Activated CD8-positive, alpha-beta memory T cell treated with anti-CD3 and anti-CD28 coated beads for 1 hour (primary cell): ENCODE measurements at places on chromosomes 5 and 9.

- DNase-seq, result no peak
Observed at GRCh38 chr9:96514800-96515158, 64.8 kb downstream of the HABP4 start.

GRCh38 chr5:140658870-140659269 is 5.8 kb upstream of the WDR55 start:
- DNase-seq, result no peak

DNA sequence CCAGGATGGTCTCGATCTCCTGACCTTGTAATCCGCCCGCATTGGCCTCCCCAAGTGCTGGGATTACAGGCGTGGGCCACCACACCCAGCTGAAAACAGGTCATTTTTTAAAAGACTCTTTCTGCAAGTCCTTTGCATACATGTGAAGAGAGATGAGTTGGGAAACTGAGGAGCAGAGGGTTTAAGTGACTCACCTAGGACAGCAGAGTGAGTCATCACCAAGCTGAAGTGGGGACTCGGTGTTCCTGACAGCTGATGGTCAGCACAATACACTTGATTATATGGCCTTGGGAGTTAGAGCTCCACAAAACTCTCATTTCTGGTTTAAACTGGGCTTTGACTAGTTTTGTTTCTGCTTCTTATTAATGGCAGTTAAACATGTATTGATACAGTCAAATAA is 38.1 kb upstream of the SSBP2 start:
- DNase-seq, result no peak

DNA sequence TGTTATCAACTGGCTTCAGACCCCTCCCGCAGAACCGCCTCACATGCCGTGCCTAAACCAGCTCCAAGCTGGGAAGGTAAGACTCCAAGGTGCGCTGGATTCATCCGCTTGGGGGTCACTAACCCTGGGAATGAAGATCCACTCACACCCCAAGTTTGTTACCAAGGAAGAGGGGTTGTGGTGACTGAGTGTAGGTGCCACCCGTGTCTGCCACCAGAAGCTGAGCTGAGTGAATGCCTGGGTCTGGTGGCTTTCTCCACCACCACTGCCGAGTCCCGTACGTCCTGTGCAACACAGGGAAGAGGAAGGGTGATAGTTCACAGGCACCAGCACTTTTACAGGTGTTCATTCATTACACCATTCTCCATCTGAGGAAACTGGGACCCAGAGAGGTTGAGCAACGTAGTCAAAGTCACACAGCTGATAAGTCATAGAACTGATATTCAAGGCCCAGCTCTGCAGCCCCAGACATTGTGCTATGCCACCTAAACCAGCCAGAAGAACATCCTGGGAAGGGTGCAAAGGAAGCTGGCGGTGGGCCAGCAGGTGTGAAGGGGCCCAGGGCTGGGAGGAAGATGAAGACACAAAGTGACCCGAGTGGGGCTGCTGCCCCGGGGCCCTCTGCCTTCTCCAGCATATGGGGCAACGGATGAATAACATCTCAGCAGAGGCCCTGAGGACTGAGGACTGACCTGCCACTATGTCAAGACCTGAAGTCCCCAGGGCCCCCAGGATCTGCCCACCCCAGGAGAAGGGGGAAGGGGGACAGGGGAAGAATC is 70.9 kb upstream of the PPP1R26 start:
- DNase-seq, result no peak

- no peak for DNase-seq
Observed at GRCh38 chr5:127746756-127747155, 43.6 kb downstream of the CCDC192 start.

DNA sequence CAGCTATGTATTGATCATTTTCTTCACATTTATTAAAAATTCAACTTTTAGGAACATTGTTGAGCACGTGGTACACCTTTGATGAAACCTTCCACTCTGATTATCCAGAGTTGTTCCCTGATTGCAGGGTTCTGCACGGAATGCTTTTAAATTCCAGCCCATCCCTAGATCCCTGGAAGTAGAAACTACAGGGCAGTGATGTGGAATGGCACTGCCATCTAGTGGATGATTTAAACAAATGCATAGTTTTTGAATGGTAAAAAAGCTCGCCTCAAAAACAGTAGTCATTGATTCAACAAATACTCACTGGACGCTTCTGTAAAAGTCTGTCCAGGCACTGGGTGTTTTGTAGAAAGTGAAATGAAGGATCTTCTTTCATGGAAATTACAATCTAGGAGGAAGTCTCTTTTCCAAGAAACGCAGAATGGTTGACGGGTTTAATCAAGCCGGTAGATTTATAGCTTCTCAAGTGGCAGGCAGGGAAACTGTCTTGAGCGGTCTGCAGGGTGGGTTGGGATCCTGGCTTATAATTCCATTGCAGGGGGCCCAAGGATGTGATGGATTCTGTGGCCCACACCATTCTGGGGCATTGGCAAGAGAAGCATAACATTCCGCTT is 118.4 kb downstream of the ARHGAP26 start:
- no peak for DNase-seq

GRCh38 chr5:128436749-128437188 is 101.3 kb downstream of the FBN2 start:
- DNase-seq, result no peak
